ENCODE measurements at places on chromosomes 6 and 20. TPM values are rescaled to one million over a fixed set of nuclear protein-coding genes. Genes with fewer than 3 reads are reported as not detected.

HCK gene
- total RNA-seq = 29.0 TPM

HLA-E gene
- total RNA-seq = 602 TPM

DNA sequence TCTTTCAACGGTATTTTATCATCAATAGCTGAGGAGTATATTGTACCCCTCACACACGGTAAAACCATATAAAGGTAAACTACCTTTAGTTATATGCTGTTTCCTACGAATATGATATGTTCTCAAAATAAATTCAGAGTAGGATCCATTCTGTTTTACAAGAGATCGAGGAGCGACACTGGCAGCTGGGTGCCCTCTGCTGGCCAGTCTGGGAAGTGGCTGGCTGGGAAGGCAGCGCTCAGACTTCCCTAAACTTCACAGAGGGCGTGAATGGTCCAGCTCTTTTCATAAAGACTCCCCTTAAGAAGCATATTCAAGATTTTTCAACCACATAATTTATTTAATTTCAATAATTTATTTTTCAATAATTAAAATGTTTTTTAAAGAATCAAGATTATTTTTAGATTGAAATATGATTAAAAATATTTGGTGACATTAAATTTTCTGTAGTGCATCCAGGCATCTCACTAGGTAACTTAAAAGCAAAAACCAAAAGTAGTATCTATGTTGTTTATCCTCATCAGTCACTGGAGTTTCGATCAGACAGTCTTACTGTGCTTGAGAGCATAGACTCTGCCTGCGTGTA is 187.5 kb upstream of the PDE10A start:
- H3K27ac ChIP-seq = no peak overlapping the region
- no peak for DNase-seq
- no peak overlapping the region for H3K4me3 ChIP-seq
- no peaks in the 10 kb centered on the region for H3K36me3 ChIP-seq

CAPN11 gene
- not detected for total RNA-seq

DNA sequence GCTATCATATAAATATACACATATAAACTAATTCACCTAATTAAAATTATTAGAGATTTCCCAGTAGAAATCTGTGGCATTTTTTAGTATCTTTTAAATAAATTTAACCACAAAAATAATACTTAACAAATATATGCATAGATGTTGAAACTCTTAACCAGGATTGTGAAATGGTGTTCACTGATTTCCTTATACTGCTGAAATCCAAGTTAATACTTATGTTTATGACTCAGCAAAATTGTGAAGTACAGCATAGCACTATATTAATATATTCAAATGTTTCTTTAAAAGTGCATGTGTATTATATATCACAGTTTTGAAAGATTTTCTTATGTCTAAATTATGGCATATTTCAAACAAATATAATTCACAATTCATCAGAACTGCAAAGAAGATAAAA is 328.2 kb upstream of the MANEA start:
- H3K27ac ChIP-seq = no peak overlapping the region
- no peak for DNase-seq
- no peaks in the 10 kb centered on the region for H3K36me3 ChIP-seq

- no peaks in the 10 kb centered on the region for H3K4me1 ChIP-seq
- DNase-seq = no peak
- no peaks in the 10 kb centered on the region for H3K36me3 ChIP-seq
- no peak overlapping the region for H3K4me3 ChIP-seq
- no peak overlapping the region for H3K27ac ChIP-seq
Measured at GRCh38 chr6:12505486-12505885, 211.1 kb upstream of the PHACTR1 start.

ERVFRD-1 gene
- total RNA-seq = not detected
